ENCODE measurements at places on chromosomes 11 and 22.

DNA sequence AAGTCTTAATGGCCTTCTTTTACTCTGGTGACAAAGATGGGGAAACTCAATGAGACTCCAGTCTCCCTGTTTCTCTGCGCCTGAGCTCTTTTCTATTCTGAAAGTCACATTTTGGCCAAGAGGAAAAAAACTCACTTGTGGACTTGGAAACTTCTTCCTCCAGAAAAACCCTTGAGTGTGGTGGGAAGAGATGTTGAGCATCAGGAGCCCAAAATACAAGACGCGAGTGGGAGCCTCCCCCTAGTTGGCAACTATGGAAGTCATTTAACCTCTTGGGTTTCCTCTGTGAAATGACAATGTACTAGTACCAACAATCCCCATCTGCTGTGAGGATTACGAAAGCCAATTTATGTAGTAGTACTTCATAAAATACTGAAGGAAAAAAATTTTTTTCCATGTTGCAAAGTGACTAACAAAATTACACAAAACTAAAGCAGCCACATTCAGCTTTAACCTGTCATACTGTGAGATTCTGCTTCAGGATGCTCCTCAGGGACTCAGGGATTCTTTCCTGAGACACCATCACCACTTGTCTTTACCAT is 524 bp upstream of the SLC25A17 start:
- no peak for DNase-seq

- peak; percentile 95 for DNase-seq
Observed at GRCh38 chr11:76782531-76783293, 444 bp upstream of the TSKU start.

GRCh38 chr11:2557381-2557780 is 112.6 kb downstream of the KCNQ1 start:
- no peak for DNase-seq

DNA sequence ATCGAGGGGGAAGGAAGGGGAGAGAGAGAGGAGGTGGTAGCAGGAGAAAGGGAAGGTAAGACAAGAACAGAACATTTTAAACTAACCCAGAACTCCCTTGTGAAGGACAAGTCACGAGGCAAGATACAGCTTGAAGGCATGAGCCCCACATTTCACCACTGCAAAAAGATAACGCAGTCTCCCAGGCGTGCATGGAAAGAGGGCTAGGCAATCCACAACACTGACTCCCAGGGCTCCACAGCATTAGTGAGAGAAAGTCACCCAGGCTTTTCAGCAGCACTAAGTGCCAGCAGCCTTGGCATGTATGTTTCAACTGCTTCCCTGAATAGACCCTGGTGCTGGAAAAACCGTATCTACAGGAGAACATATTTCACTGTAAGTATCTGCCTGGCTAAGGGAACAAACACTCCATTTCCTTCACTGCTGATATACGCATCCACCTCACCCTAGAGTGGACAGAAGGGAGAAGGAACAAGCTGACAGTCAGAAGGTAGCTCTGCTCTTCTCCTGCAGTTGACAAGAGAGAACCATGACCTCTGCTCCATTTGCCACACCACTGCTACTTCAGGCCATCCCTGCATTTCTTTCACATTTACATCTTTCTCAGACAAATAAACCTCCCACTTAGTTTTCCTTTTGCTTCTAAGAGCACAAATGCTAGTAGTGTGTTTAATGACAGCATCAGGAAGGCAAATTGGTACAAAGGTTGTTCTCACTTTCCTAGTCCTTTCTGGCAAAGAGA is 87.9 kb downstream of the AMBRA1 start:
- no peak for DNase-seq

- DNase-seq = peak; percentile 60
Observed at GRCh38 chr11:33534575-33534974, 166.1 kb downstream of the C11orf91 start.

- DNase-seq = no peak
Observed at GRCh38 chr11:16909359-16910035, 104.7 kb downstream of the PLEKHA7 start.

- DNase-seq = peak; percentile 62
Observed at GRCh38 chr22:49724893-49725489, 102.7 kb downstream of the BRD1 start.

GRCh38 chr11:78690352-78690987 is 115.8 kb upstream of the NARS2 start:
- DNase-seq = peak; percentile 41
